ENCODE measurements at places on chromosomes 11 and 22.
A peak's percentile ranks its signal among the peaks of the same experiment; 100 is the strongest.

- no peak for DNase-seq
Observed at GRCh38 chr22:30348809-30349208, 7.9 kb downstream of the SF3A1 start.

GRCh38 chr22:20777420-20778177, 3.7 kb downstream of the SERPIND1 start:
- no peak for DNase-seq

DNA sequence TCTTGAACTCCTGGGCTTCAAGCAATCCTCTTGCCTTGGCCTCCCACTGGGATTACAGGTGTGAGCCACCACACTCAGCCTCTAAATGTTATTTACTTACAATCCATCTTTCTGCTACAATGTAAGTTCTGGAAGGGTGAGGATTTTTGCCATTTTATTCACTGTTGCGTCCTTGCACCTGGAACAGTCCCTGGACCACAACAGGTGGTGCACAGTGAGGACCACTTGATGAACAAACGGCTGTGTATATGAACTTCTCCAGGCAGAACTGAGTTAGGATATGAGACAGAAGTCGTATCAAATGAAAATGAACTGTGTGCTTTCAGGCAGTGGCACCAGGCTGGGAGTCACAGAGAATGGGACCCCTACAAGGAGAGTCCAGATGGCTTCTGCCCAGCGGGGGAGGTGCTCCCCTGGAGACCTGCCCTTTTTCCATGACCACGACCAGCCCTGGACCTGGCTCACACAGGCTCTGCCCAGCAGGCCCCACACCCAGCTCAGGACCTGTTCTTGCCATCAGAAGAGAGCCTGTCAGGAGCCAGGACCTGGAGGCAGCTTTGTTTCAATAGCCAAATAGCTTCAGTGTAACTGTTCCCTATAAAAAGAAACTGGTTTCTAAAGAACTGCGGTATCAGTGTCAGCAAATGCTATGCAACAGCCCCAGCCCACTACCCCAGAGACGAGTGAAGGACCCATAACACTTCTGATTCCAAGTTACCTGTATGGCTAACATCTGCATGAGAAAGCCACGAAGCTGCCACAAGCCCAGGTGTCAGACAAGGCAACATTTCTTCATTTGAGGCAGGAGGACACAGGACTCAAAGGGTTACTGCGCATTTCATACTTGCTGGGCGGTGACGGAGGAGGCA, 104.9 kb downstream of the MICAL3 start:
- DNase-seq = no peak

DNA sequence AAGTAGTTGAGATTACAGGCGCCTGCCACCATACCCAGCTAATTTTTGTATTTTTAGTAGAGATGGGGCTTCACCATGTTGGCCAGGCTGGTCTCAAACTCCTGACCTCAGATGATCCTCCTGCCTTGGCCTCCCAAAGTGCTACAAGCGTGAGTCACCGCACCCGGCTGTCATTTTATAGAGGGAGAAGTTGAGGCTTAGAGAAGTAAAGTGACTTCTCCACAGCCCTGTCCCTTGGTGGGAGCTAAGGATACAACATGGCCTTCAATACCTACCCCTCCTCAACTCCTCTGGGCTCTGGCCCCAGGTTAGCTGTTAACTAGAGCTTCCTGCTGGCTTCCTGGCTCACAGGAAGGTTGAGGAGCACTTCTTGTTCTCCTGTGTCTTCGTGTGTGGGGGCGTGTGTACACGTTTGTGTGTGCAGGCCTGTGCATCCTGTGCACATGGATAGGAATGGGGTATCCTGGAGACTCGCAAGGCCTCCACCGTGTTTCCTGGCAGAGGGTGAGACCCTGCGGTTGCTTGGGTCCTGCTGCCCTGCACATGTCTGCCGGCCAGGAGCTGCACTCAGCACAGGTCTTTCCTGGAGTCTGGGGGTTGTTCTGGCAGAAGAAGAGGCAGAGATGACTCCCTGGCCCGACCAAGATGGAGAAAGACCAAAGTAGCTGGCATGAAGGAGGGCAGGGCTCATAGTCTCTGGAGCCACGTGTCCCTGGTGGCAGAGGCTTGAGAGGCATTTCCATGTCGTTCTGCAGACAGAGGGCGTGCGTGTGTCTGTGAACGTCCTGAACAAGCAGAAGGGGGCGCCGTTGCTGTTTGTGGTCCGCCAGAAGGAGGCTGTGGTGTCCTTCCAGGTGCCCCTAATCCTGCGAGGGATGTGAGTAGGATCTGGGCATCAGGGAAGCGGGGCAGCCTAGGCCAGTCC, 2.4 kb downstream of the SIDT2 start:
- DNase-seq = peak; percentile 36

DNA sequence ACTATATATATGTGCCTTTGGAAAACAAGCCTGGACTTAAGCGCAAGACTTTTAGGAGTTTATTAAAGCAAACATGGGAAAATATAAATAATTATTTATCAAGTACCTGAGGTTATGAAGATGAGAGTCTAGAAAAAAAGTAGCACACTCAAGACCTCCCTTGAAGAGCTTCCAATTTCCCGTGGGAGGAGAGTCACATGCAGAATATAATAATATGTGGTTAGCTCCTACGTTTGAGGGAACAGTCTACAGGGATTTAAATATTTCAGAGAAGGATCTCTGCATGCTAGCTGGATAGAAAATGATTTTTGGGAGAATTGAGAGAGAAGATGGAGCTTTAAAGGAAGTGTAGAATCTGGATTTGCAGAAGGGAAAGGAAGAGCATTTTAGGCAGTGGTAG, 183.8 kb downstream of the SWAP70 start:
- DNase-seq = no peak

- peak; percentile 50 for DNase-seq
Observed at GRCh38 chr11:61747192-61747966, 5.1 kb upstream of the MYRF start.

DNA sequence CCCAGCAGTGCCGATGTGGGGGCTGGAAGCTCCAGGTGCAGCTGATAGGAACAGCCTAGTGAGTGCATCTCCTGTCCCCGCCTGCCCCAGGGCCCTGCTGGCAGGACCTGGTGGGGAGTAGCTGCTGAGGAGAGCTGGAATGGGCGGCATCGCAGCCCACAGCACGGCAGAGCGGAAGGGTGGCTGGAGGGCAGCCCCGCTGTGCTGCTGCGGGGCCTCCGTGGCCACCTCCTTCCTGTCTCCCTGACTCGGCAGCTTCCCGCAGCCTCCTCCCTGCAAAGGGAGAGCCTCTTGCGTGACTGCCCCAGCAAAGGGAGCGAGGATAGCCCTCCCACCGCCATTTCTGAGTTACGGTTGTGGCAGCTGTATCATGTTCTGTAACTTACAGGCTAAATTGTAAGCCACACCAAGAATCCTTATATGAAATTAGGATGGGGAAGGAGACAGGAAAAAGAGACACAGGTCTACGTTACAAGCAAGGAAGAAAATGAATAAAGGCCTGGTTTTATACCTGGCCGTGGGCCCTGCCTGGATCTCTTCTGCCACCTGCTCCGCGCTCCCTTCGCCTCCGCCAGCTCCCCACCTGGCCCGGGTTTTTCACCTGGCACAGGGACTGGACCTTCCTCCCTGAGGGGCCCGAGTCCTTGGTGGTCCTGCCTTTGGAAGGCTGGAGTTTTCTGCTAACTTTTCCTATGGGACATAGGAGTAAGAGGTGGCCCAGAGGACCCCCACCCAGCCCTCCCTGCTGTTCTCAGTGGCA, 10.0 kb downstream of the TPCN2 start:
- DNase-seq = no peak

DNA sequence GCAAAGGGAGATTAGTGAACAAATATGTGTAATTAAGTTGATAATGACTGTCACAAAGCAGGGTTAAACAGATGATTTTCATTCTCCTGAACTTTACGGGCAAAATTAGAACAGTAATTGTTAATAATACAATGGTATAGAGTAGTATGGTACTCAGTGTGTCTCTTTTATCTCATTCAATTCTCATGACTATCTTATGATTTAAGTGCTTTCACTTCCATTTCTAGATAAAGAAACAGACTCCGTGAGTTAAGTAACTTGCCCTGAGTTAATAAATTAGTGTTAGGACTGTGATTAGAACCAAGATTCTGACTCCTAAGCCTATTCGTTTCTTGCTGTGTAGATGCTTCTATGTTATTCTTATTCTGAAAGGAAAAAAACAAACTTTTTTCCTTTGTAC, 22.0 kb downstream of the PIH1D2 start:
- DNase-seq = no peak

GRCh38 chr11:17967661-17968060, 45.2 kb downstream of the SERGEF start:
- DNase-seq = no peak

DNA sequence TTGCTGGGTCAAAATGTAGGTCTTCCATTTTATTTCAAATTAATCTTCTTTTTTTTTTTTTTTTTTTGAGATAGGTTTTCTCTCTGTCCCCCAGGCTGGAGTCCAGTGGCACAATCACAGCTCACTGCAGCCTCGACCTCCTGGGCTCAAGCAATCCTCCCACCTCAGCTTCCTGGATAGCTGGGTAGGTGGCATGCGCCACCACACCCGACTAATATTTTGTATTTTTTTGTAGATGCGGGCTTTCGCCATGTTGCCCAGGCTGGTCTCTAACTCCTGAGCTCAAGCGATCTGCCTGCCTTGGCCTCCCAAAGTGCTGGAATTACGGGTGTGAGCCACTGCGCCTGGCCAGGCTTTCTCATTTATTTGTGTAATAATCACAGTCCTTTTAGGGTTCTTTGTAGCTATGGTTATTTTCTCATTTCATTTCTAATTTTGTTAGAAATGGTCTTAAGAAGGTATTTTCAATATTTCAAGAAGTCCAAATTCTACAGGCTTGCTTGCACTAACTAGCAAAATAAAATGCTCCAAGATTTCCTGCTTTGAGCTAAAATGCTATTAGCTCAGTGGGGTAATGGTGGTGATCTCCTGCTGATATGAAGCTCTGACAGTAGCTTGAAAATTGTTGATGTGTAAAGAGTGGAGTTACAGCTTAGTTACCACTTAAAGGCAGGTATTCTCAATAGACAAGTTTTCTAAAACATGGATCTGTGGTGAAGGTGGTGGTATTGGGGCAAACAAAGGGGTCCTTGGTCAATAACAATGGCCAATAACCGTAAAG, 50.0 kb downstream of the RBX1 start:
- no peak for DNase-seq

DNA sequence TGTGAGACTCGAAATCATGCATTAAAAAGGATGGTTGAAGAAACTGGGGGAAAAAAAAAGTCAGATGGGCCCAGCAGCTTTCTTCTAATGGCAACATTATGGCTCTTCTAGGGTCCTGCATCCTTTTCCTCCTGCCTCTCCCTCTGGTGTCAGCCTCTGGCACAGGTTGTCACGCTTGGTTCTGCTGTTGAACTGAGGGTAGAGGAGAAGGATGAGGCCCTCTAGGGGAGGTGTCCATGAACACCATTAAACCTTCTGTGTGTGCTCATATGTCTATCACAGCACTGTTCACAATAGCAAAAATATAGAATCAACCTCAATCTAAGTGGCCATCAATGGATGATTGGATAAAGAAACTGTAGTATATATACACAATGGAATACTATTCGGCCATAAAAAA, 36.0 kb downstream of the BUD13 start:
- no peak for DNase-seq

DNA sequence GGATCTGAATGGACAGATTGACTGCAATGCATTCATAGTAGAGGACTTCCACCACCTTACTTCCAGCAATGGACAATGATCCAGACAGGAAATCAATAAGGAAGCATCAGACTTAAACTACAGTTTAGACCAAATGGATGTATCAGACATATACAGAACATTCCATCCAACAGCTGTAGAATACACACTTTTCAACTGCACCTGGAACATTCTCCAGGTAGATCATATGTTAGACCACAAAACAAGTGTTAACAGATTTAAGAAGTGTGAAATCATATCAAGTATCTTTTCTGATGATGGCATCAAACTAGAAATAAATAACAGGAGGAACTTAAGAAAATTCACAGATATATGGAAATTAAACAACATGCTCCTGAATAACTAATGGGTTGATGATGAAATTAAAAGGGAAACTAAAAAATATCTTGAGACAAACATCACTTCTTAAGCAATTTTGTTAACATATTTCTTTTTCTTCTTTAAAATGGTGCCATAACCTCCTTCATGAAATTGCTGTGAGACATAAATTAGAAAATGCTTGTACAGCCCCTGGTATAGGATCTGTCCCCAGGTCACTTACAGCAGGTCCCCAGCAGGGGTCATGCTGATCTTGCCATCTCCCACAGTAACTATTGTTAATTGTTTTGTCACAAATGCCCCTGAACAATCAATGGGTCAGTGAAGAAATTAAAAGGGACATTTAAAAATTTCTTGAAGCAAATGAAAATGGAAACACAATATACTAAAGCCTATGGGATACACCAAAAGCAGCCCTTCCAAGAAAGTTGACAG, 100.0 kb upstream of the OR4B1 start:
- no peak for DNase-seq

DNA sequence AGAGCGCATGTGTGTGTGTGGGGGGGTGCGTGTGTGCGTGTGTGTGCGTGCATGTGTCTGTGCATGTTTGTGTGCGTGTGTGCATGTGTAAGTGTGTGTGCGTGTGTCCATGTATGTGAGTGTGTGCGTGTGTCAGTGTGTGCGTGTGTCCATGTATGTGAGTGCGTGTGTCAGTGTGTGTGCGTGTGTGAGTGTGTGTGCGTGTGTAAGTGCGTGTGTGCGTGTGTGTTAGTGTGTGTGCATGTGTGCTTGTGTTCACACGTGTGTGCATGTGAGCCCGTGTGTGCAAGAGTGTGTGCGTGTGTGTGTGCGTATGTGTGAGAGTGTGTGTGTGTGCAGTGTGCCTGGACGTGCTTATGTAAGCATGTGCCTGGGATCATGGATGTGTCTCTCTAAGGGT, 14.7 kb upstream of the APOL6 start:
- no peak for DNase-seq

DNA sequence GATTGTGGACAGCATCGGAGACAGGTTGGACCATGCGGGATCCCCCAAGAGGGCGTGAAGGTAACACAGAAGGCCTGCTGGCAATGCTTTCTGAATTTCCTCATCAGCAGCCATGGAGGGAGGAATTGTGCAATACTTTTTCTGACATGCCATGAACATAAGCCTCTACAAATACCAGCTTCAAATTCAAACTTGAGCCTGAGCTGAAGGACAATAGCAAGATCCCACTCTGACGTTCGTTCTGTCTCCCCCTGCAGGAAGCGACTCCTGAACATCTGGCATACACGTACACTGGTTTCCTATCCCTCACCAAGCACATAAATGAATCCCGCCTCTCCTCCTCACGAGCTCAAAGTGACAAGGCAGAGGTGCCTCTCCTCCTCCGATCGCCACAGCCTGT, 312.2 kb downstream of the BRD1 start:
- no peak for DNase-seq

- DNase-seq = no peak
Observed at GRCh38 chr11:103055221-103055890, 36.6 kb downstream of the DCUN1D5 start.

GRCh38 chr11:118109231-118109630, 22.5 kb upstream of the SMIM35 start:
- DNase-seq = no peak

- DNase-seq = no peak
Observed at GRCh38 chr22:19714312-19715187, at the start of gene SEPTIN5. SEPTIN5 (plus strand) TSS chr22:19714503; CDS start chr22:19714589, 86 bp downstream.

DNA sequence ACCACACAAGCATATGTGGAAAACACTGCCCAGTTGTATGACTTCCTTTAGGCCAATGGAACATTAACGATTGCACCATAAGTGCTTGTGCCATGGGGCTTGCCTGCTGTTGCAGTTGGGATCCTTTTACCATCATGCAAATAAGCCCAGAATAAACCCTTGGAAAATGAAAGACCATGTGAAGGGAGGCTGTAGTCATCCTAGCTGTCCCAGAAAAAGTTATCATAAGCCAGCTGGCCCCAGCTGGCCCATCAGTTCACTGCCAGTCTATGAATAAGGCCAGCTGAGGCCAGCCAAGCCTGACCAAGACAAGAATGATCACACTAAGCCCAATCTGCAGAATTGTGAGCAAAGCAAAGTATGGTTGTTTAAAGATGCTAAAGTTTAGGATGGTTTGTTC, 253.9 kb upstream of the ARHGAP20 start:
- no peak for DNase-seq

Measured in substantia nigra (tissue), 51 donors.